Fibroblast of pulmonary artery (primary cell): ENCODE measurements at places on chromosomes 12 and 14.

DNA sequence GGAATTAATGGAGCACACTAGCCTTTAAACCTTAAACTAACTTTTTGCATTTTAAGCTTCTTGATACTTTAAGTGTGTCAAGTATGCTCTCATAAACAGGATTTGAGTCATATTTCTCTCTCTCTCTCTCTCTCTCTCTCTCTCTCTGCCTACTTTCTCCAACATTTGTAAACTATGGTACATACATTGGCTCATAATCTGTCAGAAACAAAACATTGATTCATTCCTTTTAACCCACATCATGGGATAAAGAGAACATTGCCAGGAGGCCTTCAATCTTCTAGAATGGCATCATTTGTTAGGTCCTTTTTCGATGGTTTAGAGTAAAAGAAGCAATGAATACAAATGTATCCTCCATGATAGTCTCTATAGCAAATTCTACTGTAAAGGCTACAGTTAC, 81.6 kb upstream of the RERGL start:
- peak; percentile 6 for DNase-seq

- DNase-seq = no peak
These were observed 701.1 kb downstream of the NOVA1 start for GRCh38 chr14:25896777-25897176.

GRCh38 chr14:103423050-103423461, 37.8 kb downstream of the MARK3 start:
- peak; percentile 68 for DNase-seq

GRCh38 chr14:22802860-22803686, 12.2 kb downstream of the SLC7A7 start:
- no peak for DNase-seq

DNA sequence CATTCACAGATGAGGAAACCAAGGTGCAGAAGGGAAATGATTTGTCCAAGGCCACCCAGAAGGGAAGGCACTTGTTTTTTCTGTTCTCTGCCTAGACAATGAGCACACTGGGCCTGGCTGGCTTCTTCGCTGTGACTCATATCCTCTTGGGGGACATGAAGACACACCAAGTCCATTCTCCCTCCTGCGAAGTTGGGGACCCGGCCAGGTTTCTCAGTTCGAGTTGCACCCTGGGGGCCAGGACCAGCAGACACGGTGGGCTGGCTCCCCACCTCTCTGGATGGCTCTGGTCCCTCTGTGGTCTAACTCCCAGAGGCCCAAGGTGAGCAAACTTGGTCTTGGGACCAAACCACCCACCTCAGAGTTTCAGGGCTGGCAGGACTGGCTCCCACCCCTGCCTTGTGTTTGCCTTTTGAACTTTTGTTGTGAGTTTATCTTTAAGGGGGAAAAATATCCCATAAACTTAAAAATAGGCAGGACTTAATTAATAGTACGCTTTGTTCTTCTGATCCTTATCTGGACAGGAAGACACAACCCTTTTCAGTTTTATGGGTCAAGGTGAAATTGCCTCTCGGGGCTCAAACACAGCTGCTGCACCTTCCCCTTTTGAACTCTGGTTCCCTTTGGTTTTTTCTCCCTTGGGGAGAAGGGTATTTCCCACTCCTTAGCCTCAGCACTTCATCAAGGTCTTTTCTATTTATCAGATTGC, 9.0 kb upstream of the MLEC start:
- peak; percentile 56 for DNase-seq

- no peak for DNase-seq
These were observed 118.8 kb upstream of the CCND2 start for GRCh38 chr12:4154672-4155225.

DNA sequence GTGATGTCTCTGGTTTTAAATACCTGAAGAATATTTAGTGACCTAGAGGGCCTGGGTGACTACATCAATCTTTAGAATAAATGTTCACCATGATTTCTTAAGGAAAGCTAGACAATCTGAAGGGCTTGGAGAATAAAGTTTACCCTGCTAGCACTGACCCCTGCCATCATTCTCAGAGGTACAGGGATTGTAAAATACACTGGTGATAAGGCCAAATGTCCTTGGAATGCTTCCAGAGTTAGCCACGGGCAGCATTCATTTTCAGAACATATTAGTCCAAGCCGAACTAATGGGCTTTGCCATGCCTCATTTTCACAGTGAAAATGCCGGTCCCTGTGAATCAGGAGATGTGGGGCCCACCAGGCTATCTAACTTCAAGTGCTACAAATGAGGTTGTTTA, 1381.7 kb upstream of the SEL1L start:
- no peak for DNase-seq

DNA sequence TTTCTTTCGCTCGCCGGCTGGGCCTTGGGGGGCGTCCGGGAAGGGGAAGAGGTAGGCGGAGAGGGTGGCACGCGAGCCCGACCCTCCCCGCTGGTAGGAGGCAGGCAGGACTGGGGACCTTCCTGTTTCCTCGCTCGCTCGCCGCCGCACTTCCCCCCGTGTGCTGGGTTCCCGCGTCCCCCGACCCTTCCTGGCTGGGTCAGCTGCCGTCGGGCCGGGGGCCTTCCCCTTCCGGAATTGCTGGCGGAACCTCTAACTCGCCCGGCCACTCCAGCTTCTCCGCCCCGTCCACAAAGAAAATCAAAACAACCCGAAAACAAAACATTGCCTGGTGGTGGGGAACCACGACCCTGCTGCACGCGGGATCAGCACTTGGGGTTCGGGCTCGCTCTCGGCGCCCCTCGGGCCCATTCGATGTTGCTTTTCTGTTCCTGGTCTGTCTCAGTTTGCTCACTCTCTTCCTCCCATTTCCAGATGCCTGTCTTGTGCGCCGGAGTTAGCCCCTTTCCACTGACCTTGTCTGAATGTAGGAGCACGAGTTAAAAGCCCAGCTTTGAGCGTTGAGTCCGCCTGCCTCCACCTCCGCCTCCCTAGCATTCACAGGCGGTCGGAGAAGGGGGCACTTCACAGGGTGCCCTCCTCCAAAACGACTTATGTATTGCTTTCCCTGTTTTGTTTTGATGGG, 581 bp downstream of the PAPOLA start:
- DNase-seq = peak; percentile 35

DNA sequence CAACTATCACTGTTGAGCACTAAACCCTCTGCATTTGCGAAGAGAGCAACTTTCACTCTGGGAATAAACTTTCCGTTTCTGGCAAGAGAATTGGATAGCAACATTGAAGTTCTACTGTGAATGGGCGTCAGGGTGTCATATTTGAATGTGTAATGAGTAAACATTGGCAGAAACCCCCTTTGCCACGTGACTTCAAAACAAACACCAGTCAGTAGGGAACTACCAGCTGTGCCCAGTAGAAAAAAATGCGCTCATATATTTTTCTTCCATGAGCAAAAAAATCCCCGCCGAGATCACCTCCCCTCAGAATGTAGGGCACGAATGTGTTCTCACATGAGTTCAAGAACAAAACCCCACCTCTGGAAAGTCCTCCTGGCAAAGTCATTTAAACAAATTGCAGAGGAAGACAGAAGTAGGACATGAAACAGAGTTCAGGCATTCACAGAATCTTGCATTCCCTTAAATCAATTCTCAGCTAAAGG, 80.6 kb downstream of the BTG1 start:
- no peak for DNase-seq

DNA sequence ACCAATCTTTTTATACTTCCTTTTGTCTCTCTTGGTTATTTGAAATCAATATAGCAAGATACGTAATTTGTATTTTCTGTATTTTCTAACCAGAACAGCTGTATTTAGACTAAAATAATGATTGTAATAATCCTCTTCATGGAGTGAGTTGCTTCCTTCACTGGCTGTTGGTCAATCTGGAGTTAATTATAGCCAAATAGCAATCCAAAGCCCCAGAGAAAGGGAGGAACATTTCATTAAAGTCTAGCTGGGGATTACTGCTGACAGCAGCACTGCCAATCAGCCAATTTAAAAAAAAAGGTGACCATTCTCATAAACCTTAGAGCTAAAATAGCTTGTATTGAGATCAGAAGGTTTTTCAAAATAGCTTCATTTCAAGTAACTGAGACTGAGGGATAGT, 118.0 kb downstream of the TRHDE start:
- no peak for DNase-seq

GRCh38 chr14:39488600-39488999, 56.4 kb upstream of the FBXO33 start:
- DNase-seq = peak; percentile 42

GRCh38 chr14:54877015-54877702, 25.5 kb downstream of the GCH1 start:
- DNase-seq = peak; percentile 42

DNA sequence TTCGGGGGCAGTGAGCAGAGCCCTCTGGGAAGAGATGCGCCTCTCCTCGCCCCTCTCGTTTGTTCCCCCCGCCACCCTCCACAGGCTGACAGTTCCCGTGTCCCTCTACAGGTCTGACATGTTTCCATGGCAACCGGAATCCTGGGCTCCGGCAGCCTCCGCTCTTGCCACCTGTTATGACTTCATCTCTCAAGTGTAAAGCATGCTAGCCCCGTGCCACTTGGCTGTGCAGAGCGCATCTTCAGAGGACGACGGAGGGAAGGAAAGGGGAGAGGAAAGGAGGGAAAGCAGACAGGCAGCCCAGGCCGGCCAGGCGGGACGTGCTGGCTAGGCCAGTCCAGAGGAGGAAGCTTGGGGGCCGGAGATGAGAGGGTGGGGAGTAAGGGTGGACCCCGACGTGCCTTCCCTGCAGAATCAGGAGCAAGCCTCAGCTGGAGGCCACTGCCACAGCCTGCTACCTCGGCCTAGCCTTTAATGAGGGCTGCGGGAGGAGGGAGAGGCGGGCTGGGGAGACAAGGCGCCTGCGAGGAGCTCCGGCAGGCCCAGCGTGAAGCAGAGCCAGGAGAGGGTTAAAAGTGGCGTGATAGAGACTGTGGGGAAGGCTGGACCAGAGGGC, 214.3 kb downstream of the DPF3 start:
- DNase-seq = no peak

- peak; percentile 67 for DNase-seq
These were observed 637 bp downstream of the PTMS start for GRCh38 chr12:6766651-6767349.

GRCh38 chr12:130026608-130027176, 122.9 kb upstream of the TMEM132D start:
- DNase-seq = no peak

GRCh38 chr12:115308918-115309317, 624.9 kb upstream of the TBX3 start:
- peak; percentile 17 for DNase-seq

DNA sequence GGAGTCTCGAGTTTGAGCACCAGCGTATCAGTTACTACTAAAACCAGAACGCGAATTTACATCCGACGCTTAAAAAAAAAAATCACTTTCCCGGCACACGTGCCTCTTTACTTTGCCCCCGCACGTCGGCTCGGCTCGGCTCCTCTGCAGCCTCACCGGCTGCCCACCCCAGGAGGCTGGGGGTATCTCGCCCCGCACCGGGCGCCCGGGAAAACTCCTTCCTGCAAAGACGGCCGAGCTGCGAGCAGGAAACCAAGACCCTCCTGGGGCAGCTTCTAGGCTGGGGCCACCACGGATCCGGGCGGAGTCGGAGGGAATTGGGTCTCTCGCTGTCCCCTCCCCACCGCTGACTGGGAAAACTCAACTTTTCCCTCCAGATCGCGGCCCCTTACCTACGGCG, 610 bp downstream of the VSIG10 start:
- DNase-seq = no peak

DNA sequence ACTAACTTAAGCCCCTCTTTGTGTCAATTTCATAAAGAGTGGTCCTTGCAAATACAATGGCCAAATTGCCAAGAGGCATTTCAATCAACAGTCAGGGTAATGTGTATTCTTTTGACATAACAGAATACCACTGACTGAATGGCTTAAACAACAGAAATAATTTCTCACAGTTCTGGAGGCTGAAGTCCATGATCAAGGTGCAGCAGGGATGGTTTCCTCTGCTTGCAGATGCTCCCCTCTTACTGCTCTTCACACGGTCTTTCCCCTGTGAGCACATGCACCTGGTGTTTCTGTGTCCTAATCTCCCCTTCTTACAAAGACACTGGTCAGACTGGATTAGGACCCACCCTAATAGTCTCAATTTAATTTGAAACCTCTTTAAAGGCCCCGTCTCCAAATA, 31.9 kb downstream of the FGFR1OP2 start:
- DNase-seq = no peak

DNA sequence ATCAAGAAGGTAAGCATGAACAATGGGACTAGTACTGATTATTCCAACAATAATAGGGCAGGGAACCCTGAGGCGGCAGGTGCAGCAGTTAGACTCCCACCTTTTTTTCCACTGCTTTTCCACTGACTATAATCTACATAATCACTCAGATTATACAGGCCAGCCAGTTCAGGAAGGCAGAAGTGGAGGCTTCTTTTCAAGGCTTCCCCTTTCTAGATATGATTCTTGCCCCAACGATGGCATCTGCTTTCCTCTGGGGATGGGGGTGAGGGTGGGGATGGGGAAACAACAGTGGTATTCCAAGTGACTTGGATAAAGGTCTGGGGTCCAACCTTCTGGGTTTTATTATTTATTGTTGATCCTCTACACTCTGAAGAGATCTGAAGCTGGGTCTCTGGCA, 331 bp downstream of the NCKAP1L start:
- DNase-seq = no peak

GRCh38 chr12:116245189-116245588, 32.3 kb downstream of the MED13L start:
- DNase-seq = no peak

DNA sequence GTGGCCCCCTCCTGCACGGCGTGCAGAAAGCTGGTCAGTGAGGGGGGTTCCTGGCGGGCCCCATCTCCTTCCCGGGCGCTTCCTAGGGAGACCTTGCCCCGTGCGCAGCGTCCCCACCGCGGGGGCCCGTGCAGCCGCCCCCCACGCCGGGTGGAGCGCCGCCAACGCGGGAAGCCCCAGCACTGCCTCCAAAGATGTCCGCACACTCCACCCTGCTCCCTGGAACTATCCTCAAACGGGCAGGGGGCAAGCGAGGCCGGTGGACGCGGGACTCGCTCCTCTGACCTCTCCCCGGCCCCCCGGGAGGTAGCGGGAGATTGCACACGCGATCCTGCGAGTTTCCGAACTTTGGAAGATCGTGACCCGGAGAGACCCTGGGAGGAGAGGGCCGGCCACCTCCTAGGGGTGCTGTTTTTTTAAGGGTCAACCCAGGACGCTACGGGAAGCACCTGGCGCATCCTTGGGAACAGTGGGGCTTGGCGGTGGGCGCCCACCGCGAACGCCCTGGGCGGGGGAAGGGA, 1.5 kb upstream of the FZD10 start:
- no peak for DNase-seq

DNA sequence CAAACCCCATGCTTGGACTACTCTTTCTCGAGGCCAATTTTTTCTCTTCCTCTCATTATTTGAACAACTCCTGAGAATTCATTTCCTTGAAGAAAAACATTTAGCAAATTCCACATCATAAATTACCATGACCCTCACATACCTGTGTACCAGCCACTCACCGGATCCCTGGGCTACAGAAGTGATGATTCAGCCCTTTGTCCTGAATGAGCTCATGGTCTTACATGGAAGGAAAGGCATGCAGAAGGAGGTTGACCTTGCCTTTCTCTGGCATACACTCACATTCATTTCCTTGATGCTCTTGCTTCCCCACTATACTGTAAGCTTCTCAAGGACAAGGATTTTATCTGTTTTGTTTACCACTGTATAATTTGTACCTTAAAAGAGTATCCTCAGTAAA, 191.5 kb downstream of the SLC5A8 start:
- peak; percentile 91 for DNase-seq
